ENCODE measurements at places on chromosomes 4 and X. TPM values are rescaled to one million over a fixed set of nuclear protein-coding genes. Genes with fewer than 3 reads are reported as not detected.

The CXCL5 gene
- total RNA-seq = not detected

The PASD1 gene
- not detected for total RNA-seq

The SH3RF1 gene
- 7.2 TPM for total RNA-seq

The TASL gene
- 0.48 TPM for total RNA-seq

The MTNR1A gene
- total RNA-seq = not detected

The MSX1 gene
- total RNA-seq = 0.33 TPM

The GAGE2A gene
- 0.58 TPM for total RNA-seq

The LRP2BP gene
- total RNA-seq = 0.23 TPM

The OR13H1 gene
- total RNA-seq = not detected

The RHOH gene
- total RNA-seq = 0.70 TPM

The CT45A5 gene
- total RNA-seq = not detected

The PNMA5 gene
- total RNA-seq = not detected

The FGFBP2 gene
- 0.30 TPM for total RNA-seq

The FATE1 gene
- total RNA-seq = not detected

The EMCN gene
- 1.8 TPM for total RNA-seq

The SRPX2 gene
- 3.6 TPM for total RNA-seq

The TENT5D gene
- total RNA-seq = not detected

The ATP8A1 gene
- total RNA-seq = 1.0 TPM

The NUDT9 gene
- 21.4 TPM for total RNA-seq
